ENCODE measurements at places on chromosomes 1 and 21.

DNA sequence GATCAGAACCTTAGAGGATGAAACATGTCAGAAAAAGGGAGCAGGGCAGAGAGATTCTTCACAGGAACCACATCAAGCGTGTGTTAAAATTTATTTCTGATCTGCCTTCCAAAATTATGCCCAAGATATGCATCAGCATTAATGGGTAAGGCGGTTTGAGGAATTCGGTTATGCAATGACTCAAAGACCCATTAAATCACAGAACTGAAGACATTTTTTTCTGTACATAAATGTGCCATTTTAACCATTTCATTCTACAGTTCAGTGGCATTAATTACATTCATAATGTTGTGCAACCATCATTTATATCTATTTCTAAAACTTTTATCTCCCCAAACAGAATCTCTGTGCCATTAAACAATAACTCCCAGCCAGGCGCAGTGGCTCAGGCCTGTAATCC lies 43.4 kb downstream of the CNST start:
- no peak for DNase-seq

GRCh38 chr1:155455588-155456195 lies 106.9 kb downstream of the ASH1L start:
- DNase-seq = no peak

DNA sequence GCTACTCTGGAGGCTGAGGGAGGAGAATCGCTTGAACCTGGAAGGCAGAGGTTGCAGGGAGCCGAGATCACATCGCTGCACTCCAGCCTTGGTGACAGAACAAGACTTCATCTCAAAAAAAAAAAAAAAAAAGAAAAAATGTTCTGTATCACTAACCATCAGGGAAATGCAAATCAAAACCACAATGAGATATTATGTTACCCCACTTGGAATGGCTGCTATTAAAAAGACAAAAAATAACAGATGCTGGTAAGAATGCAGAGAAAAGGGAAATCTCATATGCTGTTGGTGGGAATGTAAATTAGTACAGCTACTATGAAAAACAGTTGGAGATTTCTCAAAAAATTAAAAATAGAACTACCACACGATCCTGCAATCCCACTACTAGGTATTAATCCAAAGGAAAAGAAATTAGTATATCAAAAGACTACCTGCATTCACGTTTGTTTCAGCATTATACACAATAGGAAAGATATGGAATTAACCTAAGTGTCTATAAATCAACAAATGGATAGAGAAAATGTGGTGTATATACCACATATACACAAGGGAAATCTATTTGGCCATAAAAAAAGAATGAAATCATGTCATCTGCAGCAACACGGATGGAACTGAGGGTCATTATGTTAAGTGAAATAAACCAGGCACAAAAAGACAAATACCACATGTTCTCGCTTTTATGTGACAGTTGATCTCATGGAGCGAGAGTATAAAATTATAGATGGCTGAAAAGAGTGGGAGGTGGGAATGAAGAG lies 62.6 kb downstream of the ABL2 start:
- DNase-seq = no peak

- no peak for DNase-seq
Measured at GRCh38 chr1:57186455-57186854, 220.6 kb upstream of the C8B start.

- no peak for DNase-seq
Measured at GRCh38 chr1:9699361-9699760, 47.8 kb downstream of the PIK3CD start.

DNA sequence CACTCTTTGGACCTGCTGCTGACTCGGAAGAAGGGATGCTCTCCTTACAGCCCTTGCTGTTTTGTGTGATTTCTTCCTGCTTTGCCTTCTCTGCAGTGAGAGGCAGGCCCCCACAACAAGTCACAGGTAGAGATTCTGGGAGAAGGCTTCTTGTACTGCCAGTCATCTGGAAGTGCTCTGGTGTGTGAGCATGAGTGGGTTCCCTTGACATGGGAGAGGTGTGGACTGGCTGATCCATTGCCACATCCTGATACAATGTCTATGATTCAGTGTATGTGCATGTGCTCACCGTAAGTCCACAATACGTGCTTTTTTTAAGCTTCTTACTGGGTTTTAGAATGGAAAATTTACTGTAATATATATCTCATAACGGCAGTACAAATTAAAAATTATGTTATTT lies 46.0 kb upstream of the PLA2G4A start:
- no peak for DNase-seq

- DNase-seq = no peak
Measured at GRCh38 chr1:184889902-184890301, 84.4 kb downstream of the NIBAN1 start.

- no peak for DNase-seq
Measured at GRCh38 chr21:37800057-37800455, 116.2 kb downstream of the KCNJ6 start.

DNA sequence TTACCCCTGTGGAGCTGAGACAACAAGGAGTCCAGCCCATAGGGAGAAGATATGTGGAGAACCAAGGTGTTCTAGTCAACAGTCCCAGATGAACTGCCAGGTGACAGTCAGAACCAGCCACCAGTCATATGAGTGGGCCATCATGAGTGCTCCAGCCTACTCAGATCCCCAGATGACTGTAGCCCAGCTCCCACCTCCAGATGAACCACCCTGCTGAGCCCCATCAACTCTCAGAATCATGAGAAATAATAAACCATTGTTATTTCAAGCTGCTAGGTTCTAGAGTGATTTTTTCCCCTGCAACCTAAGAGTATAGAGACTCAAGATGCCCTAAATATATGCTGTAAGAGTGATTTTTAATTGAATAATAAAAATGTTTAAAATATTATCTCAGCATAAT lies 444.2 kb downstream of the GPATCH2 start:
- DNase-seq = no peak

DNA sequence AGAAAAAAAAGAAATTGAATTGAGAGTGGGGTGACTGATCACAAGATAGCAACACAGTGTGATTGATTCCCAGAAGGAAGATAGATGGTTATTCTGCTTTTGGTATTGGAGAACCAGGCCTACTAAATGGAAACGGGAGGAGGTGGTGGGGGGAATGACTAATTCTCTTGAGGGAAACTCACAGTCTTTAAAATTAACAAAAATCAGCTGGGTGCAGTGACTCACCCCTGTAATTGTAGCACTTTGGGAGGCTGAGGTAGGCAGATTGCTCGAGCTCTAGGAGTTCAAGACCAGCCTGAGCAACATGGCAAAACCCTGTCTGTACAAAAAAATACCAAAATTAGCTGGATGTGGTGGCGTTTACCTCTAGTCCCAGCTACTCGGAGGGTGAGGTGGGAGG lies 134.6 kb upstream of the PDE4B start:
- DNase-seq = no peak

- DNase-seq = peak; percentile 66
Measured at GRCh38 chr1:206634365-206635079, 814 bp upstream of the DYRK3 start.

- no peak for DNase-seq
Measured at GRCh38 chr1:117636637-117637425, 31.0 kb downstream of the TENT5C start.

- no peak for DNase-seq
Measured at GRCh38 chr1:38827318-38827717, 32.3 kb downstream of the RRAGC start.

- no peak for DNase-seq
Measured at GRCh38 chr1:19909392-19909791, 14.0 kb downstream of the PLA2G2E start.

- DNase-seq = no peak
Measured at GRCh38 chr1:227378181-227378580, 59.9 kb upstream of the CDC42BPA start.

DNA sequence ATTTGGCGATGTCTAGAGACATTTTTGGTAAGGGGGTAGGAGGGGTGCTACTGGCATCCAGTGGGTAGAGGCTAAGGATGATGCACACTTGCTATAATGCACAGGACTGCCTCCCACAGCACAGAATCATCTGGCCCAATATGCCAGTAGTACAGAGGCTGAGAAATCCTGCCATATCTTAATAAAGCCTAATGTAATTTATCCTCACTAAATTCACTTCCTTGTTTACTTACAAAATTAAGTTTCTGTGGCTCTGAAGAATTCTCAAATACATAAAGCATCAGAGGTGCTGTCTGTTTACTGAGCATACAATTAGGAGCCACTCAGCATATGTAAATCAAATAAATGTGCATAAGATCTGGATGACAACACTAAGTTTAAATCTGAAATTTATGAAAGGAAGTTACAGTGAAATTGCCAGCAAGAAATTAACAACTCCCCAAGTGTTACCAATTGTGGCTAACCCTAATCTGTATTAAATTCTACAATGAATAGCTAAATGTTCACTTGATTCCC lies 26.5 kb downstream of the NGF start:
- no peak for DNase-seq

GRCh38 chr1:173364827-173365226 lies 112.3 kb upstream of the PRDX6 start:
- no peak for DNase-seq

DNA sequence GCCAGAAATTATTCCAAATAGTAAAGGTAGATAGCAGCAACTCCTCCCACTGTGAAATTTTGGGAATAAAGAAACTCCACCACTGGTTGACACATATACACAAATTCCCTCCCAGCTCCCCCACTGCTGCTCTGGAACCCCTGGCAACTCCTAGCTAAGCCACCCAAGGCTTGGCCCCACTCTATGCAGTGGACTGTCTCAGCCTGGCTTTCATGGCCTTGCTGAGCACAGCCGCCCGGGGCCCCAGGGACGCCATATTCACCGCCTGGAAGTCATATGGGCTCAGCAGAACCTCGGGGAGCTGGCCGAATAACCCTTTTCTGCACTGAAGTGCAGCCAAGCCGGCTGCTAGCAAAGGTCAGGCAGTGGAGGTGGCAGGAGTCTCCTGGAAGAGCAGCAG lies 15.4 kb upstream of the RBM34 start:
- DNase-seq = no peak

DNA sequence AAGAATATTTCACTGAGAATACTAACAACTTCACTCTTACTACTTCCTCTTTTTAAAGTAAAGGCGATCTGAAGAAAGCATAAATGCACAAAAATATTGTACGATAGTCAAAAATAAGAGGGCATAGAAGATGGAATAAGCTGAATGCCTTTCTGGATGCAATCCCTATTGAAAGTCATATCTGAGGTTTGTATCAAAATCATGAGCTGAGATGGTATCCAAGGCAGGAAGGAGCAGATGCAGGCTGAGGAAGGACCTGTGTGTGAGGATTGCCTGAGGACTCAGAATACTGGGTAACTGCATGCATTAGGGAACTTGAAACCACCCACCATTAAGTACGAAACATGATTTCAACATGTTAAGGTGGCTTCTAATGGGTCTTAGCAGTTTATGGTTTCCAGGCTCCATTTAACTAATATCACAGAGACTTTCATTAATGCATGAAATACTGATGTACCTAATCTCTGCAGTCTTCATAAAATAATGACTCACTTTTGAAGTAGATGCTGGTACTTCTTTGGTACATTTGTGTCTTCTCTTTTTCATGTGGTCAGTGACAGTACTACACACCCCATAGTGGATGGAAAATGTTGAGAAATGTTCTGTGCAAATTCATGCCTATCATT lies 29.6 kb upstream of the RGS1 start:
- DNase-seq = no peak

- DNase-seq = no peak
Measured at GRCh38 chr21:25170681-25171080, 436.6 kb downstream of the MRPL39 start.

DNA sequence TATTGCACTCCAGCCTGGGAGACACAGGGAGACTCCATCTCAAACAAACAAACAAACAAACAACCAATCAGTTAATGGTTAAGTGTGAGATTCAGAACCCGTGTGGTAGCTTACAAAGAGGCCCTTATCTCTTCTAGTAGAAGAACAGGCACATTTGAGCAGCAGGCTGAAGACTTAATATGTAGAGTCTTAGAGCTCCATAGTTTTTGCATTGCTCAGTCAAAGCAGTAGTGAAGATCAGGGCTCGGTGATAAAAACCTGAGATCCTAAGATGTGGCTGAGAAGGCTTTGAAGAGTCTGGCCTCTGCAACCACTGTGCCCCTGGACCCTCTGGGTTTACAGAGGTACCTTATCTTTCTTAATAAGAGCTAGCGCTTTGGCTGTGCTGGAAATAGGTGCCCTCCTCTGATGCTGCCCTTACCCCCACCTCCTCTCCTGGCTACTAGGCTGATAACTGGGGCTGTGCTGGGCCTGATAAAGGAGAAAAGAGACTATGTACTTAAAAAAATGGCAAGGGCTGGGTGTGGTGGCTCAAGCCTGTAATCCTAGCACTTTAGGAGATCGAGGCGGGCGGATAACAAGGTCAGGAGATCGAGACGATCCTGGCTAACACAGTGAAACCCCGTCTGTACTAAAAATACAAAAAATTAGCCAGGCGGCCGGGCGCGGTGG lies 10.5 kb upstream of the UCK2 start:
- DNase-seq = no peak

GRCh38 chr1:231053493-231054162 lies 13.6 kb upstream of the FAM89A start:
- no peak for DNase-seq

GRCh38 chr1:32954168-32954567 lies 10.4 kb downstream of the RNF19B start:
- DNase-seq = no peak

GRCh38 chr1:27503844-27504587 lies 14.0 kb upstream of the WASF2 start:
- no peak for DNase-seq

- no peak for DNase-seq
Measured at GRCh38 chr1:231240531-231240882, 505 bp upstream of the GNPAT start.

DNA sequence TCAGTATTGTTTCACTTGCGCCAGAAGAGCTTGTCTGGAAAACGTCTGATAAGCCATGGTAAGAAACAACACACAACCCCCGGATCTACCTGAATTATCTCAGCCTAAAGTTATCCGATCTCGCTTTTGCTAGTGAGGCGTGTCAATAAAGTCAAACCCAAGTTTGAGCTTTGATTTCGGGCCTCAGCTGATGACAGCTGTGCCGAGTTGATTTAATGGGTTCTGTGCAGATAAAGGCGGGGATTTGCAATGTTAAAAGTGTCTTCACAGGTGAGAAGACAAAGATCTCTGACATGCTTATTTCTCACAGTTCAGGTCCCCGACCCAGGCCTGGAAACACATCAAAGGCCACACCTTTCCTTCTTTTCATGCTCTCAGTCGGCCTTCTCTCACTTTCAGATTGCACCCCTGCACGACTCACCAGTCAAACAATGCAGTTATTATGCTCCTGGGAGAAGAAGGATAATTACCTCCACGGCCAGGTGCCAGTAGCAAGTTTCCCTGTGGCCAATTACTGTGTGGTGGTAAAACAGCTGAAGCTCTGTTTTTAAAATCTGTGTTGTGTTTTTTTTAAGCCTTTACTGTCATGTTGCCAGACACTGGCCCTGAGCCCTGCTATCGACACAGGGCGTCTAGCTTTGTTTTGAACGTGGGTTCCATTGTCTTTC lies 245.3 kb upstream of the RUNX1 start:
- DNase-seq = no peak

DNA sequence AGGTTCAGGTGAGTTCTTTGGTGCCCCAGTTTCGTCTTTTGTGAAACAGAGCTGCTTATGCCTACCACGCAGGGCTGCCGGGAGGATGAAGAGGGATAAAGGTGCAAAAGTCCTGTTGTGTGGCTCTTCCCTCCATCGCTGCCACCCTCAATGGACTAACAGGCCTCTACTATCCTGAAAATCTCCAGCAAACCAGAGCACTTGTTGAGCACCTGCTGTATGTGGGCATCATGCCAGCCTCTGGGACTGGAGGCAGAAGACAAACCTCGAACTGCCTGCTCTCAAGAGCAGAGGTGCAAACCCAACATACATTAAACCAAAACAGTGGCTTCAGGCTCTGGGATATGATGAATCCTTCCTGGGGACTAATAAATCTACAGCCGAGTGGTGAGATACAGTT lies 174.1 kb downstream of the ACTL8 start:
- no peak for DNase-seq
